AG04449 (cell line): ENCODE measurements at places on chromosomes 2 and 18.

DNA sequence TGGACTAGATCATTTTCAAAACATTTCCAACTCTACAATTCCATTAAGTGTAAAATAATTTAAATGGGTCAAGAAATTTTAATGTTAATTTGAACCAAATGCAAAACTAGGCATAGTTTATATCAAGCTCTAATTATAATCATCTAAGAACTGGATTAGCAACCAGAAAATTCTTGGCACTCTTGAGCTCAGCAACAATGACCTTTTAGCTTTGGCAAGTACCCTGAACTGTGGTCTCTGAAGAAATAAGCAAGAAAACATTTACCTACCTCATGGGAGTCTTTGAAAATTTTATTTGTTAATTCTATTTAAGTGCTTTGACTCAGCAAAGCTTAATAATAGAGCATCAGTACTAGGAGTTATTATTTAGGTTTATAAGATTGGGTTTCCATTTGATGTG lies 313.2 kb downstream of the SATB2 start:
- no peak for DNase-seq

DNA sequence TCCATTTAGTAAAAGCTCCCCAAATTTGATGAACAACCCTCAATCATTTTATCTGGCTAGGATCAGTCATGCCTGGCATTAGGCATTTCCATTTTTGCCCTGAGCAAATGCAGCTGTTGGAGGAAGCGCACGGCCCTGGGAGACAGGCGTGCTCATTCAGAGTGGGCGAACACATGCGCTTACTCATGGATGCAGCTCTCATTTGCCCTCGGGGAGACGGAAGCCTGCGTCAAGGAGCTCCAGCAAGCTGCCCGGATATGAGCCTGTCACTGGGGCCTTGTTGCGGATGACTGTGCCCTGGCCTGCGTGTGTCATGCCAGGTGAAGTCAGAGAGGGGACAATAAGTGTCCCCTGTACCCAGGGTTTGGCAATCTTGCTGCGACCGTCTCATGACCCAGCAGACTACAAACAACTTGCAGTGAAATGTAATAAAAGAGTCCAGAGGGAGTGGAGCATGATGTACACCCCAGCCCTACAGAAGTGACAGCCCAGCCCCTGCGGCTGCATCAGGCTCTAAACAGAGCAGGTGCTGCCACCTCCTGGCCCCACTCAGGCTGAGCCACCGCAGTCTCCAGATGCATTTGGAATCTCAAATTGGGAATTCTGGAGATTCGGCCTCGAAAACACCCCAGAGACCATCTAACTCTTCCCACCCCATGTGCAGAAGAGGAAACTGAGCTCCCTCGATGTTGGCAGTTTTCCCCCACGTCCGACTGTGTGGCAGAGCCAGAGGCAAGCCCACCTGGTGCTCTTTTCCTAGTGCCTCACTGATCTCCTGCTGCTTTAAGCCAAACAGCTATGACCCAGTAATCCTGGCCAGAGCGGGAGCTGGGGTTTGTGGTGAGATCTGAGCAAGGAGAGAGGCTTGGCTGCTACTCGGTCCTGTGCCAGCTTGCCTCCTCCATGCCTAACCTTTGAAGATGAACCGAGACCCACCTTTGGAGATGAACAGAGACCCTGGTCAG lies 105.0 kb upstream of the ALK start:
- peak; percentile 26 for DNase-seq

GRCh38 chr2:209685963-209686362 lies 85.7 kb upstream of the UNC80 start:
- no peak for DNase-seq

DNA sequence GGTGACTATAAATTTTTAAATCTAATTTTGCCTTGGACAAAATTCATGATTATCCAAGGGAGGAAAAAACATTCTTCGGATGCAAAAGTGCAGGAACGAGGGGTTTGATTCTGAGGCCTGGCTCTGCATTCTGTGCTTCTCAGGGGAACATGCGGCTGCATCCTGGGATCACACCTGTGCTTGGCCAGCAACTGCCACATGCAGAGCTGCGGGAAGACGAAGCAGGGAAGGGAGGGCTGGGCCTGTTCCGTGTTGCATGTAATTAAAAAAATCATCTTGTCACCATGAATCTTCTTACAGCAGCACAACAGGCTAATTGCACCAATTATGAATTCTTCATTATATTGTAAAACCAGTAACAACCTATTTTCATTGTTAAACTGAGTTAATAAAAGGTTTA lies 158.0 kb upstream of the ALKAL2 start:
- no peak for DNase-seq

- DNase-seq: no peak
Observed at GRCh38 chr2:149463328-149464002, 124.1 kb downstream of the MMADHC start.

GRCh38 chr18:76578571-76579300 lies 83.7 kb upstream of the ZNF516 start:
- DNase-seq: no peak

DNA sequence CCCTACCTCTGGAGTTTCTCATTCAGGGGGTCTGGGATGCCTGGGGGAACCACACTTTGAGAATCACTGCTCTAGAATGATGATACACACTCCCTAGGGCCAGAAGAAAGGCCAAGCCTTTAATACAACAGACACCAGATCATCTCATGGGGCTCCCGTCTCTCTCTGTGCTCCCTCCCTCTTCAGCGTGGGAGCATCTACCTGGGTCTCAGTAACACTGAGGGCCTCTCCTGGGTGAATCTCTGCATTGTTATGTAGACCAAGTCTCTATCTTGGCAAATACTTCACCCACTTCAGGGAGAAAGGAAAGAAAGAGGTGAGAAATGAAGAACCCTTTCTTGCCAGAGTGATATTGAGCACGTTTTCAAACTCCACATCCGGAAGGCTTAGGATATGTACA lies 146.8 kb upstream of the MSH6 start:
- DNase-seq: no peak

DNA sequence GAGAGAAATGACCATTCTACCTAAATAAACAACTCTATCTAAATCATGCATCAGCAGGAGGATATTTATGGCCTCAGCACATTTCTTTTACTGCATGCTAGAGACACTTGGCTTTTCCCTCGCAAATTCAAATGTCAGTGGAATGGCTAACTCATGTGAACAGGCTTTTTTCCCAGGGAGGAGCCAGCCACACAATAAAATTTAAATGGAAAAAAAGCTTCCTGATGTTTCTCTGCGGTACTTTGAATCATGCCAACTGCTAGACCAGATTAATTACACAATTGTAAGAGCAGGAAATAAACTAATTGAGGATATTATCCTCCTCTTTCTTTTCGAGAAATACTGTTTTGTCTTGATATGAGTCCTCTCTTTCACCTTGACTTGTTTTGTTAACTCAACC lies 676.3 kb downstream of the IRS1 start:
- DNase-seq: no peak

- DNase-seq: no peak
Observed at GRCh38 chr2:213021971-213022899, 129.2 kb downstream of the IKZF2 start.

DNA sequence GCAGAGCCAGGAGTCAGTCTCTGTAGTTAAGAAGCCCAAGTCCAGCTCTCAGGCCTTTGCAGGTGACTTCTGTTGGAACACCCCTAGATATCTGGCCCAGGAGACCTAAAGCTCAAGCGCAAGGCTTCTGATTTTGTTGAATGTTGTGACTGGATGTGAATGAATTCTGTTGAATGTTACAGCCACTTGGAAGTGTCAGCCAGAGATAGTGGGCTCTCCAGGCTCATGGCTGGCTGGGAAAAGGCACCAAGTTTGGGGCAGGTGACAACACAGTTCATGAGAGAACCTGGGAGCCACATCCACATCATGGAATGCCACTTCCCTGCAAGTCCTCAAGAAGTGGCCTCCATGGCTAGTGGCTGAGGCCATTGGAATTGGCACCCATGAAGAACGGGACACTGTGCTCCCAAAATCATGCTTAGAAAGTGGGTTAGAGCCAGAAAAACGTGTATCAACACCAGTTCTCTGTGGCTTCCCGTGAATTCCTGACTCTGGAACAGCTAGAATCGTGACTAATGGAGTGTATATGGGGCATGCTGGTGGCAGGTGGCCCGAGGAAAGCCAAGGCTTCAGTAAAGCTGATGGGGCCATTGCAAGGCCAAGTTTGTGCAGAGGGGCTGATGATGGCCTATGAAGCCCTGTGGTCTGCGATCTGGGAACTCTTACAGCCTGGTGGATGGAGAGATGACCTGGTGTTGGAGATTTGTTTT lies 30.2 kb downstream of the EDAR start:
- no peak for DNase-seq

GRCh38 chr2:10495311-10495987 lies 47.3 kb upstream of the ODC1 start:
- DNase-seq: no peak

GRCh38 chr2:205474741-205475415 lies 207.4 kb upstream of the NRP2 start:
- peak; percentile 21 for DNase-seq

DNA sequence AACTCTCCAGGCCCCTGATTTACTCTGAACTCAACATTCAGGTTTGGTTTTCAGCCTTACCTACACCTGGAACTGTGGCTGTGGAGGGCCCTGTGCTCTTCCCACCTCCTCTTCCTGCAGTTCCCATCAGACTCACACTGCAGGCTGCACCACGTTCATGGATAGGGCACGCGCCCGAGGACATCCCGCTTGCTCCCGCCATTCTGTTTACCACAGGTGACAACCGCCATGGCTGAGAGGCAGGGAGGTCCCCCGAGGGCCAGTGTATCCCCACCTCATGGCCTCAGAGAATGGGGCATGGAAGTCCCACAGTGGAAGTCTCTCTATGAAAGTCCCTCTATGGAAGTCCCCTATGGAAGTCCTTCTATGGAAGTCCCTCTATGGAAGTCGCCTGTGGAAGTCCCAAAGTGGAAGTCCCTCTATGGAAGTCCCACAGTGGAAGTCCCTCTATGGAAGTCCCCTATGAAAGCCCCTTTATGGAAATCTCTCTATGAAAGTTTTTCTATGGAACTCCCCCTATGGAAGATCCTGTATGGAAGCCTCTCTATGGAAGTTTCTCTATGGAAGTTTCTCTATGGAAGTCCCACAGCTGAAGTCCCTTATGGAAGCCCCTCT lies 358.4 kb upstream of the SALL3 start:
- no peak for DNase-seq

DNA sequence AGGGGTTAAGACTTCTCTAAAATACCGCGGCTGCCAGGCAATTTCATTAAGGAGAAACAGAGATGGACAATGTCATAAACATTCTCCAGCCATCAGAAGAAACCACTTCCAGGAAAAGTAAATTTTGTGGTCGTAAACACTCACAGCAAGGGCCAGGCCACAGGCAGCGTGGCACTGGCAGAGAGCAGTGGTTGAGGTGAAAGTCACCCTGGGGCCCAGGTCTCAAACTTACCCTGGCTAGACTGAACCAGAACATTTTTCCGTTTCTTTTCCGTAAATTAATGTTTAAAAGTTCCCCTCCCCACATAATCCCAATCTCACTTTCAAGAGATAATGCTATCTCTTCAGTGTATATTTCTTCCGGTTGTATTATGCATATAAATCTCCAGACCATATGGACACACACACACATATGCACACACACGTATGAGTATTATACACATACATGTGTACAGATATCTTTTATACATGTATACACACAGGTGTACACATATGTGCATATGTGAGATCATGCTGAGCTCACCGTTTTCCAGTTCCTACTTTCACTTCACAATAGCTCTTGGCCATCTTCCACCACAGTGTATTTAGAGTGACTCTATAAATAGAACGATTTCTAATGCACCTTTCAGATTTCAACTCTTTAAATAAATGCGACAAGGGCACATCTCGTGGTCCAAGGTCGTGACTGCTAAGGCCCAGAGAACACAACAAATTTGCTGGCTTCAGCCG lies 90.1 kb downstream of the MALT1 start:
- no peak for DNase-seq

DNA sequence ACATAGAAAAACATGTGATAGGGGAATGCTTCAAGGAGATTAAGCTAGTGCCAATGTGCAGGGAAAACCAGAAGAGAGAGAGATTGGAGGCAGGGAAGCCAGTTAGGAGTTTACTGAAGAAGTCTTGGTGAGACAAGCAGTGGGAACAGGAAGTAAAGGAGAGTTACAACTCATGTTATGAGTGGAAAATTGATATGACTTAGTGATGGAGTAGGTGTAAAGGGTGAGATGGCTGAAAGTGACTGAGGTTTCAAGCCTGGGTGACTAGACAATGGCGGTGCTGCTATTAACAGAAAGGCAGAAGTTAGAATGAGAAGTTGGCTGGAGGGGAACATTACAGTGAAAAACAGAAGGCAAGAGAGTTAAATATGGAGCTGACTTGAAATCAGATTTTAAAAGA lies 16.5 kb downstream of the DOK1 start:
- DNase-seq: no peak

- DNase-seq: no peak
Observed at GRCh38 chr2:222992137-222992536, 59.9 kb upstream of the KCNE4 start.

DNA sequence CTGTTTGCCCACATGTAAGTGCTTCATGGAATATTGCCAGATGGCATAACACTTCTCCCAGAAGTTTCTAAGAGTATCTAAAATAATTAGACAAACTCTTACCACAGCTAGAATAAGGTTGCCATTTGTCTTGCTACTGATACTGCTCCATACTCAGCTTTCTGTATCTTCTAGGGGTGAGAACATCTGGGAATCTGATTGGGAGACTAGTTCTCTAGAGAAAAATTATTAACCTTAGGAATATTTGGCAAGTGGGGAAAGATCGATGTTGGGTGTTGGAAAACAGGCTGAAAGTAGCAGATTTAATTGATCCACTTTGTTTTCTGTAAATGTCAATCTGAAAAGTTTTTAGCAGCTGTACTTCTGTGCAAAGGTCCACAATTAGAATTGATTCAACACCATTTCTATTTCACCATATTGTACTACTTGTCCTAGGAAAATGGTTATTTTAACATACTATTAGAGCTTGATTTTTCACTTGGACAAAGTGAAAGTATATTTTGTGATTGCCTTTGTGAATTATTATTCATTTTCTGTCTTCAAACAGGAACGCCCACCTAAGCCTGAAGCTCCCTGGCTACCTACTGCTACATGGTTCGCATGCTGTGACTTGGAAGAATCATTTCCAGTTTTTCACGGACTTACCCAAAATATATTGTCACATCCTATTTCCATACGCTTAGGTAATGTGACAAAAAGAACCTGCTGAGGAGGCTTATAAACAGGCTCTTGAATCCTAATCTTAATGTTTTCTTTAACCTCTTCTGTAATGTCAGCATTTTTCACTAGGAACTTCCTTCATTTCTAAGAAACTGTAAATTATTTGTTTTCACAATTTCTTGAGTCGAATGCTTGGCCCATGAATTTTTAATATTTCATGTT lies 147.7 kb downstream of the TRABD2A start:
- DNase-seq: no peak

DNA sequence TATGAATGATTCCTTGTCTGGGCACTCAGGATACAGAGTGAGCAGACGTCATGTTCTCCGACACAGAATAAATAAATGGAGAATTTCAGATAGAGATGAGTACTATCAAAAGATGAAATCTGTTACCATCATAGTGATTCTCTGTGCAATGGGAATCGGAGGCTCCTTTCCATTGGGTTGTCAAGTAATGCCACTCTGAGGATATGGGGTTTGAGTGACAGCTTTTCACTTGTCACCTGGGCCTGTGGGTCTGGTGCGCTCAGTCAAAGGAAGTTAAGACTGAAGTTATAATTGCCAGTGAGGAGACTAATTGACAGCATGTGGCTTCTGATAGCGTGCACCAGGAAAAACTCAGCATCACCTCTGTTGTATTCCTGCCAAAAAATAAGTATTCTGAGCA lies 387.2 kb downstream of the SOX11 start:
- DNase-seq: no peak
